ENCODE measurements at places on chromosomes 1 and 21. TPM values are rescaled to one million over a fixed set of nuclear protein-coding genes. Genes with fewer than 3 reads are reported as not detected.

C4BPA gene
- total RNA-seq, result not detected

LCE1C gene
- total RNA-seq, result not detected

RNF207 gene
- 8.6 TPM for total RNA-seq

HAX1 gene
- total RNA-seq, result 63.9 TPM

DNA sequence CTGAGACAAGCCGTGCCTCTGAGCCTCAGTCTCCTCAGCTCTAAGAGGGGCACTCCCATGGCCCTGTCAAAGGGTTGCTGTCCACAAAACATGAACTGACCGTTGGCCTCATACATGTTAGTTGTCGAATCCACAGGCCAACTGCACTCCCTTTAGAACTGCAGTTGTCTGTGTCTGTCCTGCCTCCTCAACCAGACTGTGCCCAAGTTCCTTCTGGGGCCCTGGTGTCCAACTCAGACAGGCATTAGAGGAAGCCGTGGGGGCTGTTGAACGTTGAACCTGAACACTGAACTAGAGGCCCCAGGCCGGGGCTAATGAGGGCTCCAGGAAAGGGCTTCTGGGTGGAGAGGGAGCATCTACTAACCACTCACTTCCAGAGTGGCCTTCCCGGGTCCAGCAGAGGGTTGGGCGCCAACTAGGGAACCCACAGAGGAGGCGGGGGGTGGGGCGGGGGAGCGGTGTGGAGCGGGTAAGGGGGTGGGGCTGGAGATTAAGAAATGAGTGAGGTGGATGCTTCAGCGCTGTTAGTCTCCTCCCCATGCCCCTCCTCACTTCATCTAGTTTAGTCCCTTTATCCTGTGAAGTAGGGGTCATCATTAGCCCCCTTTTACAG is at the start of gene RAB42:
RAB42 (plus strand) TSS at position 558 of the 613 bp plus-strand sequence. CDS start 247 bp downstream, outside the sequence.
- DNase-seq, result peak; percentile 82

DNA sequence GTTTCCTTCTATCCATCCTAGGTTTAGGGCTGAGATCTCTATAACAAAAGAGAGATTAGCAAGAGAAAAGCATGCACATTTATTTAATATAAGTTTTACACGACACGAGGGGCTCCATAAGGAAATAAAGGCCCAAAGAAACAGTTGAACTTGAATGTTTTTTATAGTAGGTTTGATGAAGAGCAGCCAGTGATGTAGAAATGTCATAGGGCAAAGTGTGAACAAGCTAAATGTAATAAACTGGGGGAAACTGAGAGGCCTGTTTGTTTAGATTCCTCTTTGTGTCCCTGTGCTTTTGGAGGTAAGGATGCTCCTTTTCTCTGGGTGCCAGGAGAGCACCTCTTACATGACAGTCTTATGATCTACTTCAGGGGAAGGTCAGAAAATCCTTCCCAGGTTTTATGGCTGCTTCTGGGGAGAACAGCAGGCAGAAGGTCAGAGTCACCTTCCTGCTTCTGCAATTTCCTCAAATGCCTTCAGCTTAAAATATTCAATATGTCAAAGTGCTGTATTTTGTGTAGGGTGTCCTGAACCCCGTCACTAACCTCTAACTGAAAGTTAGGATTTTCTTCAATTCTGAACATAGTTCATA is 9.5 kb upstream of the HORMAD1 start:
- no peak for DNase-seq
